Heart right ventricle (tissue), 16 donors: ENCODE measurements at places on chromosomes 7 and 10. TPM values are rescaled to one million over a fixed set of nuclear protein-coding genes. Genes with fewer than 3 reads are reported as not detected.

- no peak for DNase-seq
Measured at GRCh38 chr10:77333610-77334340, 303.8 kb downstream of the KCNMA1 start.

DNA sequence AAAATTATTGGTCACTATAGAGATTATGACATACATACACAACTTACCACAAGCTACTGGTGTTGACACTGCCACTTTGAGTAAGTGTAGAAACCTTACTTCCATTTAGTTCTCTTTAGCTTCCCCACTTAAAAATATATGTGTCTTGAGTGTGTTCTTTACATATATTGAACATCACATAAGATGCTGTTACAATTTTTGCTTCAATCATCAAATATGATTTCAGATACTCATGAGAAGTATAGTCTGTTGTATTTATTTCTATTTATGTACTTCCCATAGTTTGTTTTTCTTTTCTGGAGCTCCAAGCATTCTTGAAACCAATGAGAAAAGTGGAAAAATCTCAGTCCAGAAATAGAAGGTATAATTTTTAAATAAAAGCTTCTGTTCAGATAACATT lies 102.7 kb upstream of the SDK1 start:
- DNase-seq, result no peak

DNA sequence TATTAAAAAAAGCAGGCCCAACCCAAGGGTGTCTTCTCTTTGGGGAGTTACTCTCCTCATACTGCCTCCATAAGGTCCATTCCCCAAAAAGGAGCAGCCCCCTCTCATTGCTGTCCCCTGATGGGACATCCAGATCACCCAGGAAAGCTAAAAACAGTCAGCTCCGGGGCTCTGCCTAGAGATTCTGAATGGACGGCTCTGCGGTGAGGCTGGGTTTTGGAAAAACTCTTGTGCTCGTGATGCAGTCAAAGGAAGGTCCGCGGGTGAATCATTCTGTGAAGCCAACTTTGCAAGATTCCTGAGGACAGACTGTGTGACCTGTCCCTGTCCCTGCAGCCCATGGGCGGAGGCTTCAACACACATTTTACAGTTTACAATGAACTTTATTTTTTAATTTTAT lies 351.5 kb downstream of the TYW1 start:
- no peak for DNase-seq

GRCh38 chr10:121088524-121088923 lies 237.4 kb downstream of the WDR11 start:
- DNase-seq, result no peak

The LIPJ gene
- not detected for total RNA-seq

The KCND2 gene
- total RNA-seq, result 0.06 TPM

The OPALIN gene
- not detected for total RNA-seq
